ENCODE measurements at places on chromosomes 12 and 14.

GRCh38 chr12:3155702-3156370, 78.7 kb downstream of the TSPAN9 start:
- no peak for DNase-seq

DNA sequence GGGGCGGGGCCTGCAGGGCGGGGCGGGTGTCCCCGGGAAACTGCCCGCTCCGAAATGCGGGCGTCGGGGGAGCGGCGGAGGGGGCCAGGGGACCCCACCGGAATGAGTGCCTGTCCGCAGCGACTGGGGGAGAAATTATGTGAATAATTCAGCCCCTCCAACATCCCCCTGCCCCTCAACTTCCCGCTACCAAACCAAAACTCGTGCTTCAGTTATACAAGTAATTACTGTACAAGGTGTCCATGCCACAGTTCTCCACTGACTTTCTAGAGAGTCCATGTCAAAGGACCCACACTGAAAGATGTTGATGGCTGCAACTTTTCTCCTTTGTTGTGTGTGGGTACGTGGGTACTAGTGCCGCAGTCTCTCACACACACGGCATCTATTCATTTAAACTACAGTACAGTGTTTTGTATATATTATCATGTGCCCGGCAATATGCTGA, 414 bp upstream of the CDK17 start:
- DNase-seq: no peak

- no peak for DNase-seq
Observed at GRCh38 chr14:50213795-50214194, 17.6 kb downstream of the SOS2 start.

DNA sequence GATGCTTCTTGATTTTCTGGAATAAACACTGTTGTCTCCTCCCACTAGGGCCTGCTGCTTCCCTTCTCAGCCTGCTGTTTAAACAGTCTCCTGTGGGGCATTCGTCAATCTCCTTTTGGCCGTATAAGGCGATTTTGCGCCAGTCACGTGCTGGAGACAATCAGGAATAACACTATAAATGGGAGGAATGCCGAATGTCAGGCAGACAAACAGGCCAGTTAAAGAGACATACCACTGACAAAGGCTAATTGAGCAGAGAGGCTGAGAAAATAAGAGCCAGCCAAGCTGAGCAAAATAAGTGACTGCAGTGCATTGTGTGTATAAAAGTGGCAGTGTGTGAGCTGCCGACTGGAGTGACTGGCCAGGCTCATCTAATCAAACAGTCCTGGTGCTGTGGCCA, 23.3 kb downstream of the DMAC2L start:
- DNase-seq: no peak

DNA sequence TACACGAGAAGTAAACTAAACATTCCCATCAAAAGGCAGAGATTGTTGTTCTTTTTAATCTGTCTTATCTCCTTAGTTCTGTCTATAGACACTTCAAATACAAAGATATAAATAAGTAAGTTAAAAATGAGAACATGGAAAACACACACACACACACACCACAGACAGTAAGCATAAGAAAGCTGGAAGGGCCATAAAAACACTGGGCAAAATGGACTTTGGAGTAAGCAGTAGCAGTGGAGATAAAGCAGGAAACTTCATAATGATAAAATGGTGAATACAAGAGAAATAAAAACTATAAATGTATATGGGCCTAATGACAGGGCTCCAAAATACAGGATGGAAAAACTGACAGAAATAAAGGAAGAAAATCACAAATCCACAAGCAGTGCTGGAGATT, 32.6 kb downstream of the KICS2 start:
- no peak for DNase-seq

- DNase-seq: no peak
Observed at GRCh38 chr12:51195841-51196240, 22.0 kb downstream of the POU6F1 start.

DNA sequence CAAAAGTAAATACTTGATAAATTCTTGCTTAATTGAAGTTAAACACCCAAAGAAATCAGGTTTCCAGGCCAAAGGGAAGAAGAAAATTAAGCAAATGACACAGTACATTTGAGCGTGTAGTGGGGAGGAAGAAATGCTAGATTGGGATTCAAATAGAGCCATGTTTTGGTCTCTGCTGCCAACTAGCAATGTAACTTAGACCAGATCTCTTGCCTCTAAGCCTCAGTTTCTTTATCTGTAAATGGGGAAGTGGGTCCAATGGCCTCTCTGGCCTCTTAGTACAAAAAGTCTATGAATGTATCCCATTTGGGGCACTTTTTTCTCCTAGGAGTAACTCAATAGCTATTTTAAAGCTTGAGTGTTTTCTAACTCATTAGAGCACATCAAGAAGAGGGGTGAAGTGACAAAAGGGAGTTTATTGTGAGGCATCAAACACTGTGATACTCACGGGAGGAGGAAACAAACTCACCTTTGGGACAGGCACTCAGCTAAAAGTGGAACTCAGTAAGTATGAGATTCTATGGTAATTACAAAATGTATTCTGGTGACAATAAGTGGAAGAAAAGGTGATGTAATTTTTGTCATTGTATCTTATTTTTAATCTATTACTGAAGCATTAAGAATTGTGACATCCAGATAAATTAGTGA, 55.8 kb downstream of the DAD1 start:
- no peak for DNase-seq

DNA sequence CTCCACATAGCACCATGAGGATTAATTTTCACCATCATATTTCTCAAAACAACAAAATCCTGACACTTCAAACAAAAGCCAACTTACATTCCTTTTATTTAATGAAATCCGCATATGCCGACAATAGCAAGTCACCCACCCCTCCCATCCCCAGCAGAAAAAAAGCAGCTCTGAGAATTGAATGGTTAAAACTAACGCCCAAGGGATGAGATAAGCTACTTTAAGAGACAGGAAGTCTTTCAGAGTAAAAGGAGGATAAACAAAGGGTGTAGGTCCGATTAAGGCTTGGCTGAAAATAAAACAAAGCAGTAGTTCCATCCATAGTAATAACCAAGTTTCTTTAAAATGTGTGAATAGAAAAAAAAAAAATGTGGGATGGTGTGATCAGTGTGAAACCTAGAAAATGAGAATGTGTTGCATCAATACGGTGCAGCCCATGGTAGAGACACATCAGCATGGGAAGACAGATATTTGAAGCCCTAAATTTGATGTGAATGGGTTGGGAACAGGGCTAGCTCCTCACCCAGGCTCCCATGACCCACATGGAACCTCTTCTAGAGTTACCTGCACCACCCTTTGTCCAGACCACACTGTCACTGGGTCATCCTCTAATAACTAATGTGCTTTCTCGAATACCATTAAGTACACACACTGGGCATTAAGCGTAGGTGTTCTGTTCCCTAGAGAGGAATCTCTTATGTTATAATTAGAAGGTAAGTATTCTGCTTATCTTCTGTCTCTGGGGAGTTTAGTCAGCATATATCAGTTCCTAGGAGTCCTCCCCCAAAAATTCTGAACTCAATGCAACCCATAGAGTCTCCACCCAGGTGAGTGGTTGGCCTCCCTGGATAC, 31.7 kb downstream of the RTRAF start:
- DNase-seq: no peak

GRCh38 chr12:33988913-33989312, 33.4 kb upstream of the ALG10 start:
- no peak for DNase-seq

DNA sequence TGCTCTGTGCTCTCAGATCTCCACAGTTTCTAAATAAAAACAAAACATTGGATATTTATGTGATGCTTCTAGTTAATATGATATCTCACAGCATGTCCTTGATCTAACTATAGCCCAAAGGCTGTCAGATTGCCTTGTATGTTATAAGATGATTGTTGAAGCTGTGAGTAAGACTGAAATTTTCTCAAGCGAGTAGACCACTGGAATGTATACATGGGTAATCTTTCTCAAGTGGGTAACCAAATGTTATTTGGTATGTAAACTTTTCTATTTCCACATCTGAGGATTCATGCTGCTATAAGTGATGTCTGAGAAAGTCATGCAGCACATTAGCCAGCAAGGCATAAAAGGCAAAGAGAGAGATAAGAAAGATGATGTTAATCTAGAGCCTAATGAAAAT, 886.7 kb downstream of the NRXN3 start:
- no peak for DNase-seq

DNA sequence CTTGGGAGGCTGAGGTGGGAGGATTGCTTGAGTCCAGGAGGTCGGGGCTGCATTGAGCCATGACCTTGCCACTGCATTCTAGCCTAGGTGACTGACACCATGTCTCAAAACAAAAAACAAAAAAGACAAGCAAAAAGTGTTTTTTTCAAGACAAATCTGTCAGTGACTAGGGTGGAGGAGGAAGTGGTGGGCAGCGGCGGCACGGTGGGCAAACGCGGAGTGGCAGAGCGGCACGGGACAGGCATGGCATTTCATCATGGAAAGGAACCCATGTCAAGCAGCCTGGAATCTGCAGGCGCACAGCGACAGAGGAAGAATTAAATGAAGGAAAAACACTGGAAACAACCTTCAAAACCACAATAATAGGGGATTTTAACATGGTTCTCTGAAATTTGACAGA, 4.0 kb upstream of the BTBD6 start:
- DNase-seq: no peak

- DNase-seq: no peak
Observed at GRCh38 chr12:116053479-116054200, 223.9 kb downstream of the MED13L start.

GRCh38 chr12:125512541-125513298, 447.5 kb downstream of the AACS start:
- DNase-seq: no peak
